GM10248 (cell line): ENCODE measurements at places on chromosomes 12 and 14.

GRCh38 chr12:81245907-81246570, 168.2 kb downstream of the ACSS3 start:
- DNase-seq = no peak

DNA sequence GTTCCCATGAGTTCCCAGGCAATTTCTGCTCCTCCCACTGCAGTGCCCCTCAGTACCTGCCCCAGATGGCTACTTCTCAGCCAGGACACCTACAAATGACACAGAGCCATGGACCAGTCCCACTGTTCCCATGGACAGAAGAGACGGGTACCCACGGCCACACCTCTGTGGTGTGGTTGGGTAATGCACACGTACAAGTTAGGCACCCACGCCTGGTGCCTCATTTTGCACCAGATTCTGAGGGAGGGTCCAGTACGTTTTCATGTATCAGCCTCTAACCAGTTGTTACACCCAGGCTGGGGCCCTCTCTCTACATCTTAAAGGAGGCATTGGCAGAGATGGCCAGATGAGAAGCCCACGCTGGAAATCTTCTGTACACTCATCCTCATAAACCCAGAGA, 114.0 kb downstream of the DICER1 start:
- DNase-seq = no peak

DNA sequence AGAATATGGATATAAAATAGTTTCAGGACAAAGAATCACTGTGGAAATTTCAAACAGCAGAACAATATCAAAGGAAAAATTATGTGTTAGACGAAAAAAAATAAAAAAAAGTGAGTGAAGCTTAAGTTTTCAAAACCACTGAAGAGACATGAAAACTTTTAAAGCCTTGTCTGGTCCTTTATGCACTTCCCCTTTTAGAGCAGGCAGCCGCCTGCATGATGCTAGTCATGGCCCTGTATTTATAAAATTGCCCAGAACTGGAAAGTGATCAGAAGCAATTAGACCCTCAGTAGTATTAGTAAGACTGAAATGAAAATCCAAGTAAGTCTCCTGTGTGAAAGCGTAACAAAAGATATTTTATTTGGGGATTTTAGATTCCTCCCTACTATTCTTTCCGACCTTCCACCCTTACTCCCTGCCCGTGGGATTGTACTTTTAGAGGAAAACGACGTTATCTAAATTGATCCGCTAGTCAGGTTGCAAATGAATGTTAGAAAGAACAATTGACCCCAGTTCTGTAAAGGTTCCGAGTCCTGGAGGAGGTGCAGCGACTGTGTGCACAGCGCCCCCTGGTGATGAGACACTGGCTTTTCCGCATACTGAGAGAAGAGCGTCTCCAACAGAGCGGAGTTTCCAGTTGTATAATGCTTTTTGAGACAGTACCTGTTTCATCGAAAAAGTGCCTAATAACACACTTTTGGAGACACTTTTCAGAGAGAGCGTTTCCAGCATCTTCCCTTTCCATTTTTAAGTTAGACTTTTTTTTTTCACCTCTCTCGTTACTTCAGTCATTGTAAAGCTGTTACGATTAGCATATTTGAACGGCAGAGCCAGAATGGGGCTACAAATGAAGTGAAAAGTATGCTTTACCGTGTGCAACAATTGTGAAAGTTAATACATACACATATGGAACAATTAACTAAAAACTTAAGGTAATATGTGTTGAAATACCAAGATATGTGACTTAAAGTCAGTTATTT, 12.4 kb downstream of the MGST1 start:
- DNase-seq = no peak

GRCh38 chr14:84017495-84017894, 1512.4 kb upstream of the FLRT2 start:
- no peak for DNase-seq

DNA sequence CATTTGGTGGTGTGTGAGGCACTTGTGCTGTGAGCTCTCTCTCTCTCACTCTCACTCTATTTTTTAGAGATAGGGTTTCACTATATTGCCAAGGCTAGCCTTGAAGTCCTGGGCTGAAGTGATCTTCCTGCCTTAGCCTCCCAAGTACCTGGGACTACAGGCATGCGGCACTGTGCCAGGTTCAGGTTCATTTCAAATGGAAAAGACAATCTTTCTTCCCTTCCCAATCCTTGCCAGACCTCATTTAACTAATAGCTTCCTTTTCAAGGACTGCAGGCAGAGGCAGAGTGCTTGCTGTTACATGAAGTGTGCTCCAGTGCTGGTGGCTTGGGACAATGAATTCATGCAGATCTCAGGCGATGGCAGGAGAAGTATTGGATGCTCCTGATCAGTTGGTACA, 73.2 kb upstream of the BICD1 start:
- DNase-seq = no peak

DNA sequence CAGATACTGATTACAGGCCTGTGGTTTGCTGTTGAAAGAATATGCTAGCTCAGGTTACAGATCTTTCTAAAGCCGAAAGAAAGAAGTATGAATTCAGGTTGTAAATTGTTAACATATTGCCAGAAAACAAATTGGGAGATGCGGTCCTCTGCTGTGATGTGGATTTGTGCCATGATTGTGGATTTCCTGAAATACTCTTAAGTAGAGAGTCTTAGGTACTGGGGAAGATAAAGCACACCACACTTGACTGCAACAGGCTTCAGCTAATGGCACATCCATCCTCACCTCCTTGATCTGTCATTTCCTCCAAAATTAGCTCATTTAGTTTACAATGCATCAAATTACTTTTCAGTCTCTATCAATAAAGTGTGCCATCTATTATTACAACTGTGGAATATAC, 279.2 kb downstream of the SYT1 start:
- no peak for DNase-seq

DNA sequence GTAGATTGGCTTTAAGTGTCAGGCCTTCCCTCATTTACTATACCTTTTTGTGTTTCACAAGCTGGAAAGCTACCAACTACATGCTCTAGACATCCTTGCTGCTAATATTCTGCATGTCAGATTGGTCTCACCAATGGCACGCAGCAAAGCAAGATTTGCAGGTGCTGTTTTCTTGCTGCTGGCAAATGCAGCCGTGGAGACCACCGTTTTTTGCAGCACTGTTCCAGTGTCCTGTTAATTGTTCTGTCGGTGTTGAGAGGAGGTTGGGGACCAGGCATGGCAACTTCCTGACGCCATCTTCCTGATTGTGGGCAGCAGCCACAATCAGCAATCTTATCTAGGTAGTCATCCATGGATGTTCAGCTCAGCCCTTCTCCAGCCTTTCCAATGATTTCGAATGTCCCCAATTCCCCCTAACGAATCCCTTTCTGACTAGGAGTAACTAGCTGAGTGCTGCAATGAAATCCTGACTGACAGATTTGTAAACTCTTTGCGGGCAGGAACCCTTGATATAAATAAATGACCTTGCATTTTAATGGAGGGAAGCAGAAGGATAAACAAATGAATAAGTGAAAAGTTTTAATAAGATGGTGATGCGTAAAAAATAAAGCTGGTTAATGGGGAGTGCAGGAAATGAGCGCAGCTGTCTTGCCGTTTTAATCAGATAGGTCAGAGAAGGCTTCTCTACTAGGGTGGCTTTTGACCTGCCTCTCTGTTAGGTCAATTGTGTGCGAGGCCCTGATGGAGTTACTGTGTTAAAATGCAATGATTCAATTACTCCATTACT, 574 bp upstream of the CRADD start:
- no peak for DNase-seq

DNA sequence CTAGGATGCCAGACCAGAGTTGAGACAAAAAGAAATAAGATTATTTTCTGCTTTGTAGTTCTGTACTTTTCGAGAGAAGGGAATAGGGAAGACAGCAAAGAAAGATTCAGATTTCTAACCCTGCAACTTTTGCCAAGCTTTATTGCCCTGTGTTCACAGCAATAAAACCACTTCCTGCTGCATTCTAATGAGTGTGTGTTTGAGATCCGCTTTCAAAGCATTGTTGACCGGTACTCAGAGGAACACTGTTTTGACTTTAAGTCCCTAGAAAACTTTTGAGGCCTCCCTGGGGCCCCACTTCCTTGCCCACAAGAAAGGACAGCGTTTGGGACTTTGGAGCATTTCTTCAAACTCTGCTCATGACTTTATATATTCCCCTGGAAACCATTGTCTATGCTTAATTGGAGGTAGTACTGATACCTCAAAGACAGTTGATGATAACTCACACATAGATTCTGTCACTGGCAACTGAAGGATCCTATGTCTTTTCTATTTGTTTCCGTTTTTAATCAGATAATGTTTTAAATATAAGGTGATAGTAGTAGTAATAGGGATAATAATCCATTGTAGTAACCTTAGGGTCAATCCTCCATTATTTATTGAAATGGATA, 1.3 kb downstream of the RNASE6 start:
- DNase-seq = no peak

GRCh38 chr14:50082308-50082742, 34.0 kb downstream of the VCPKMT start:
- no peak for DNase-seq

GRCh38 chr12:495466-495865, 35.7 kb downstream of the B4GALNT3 start:
- no peak for DNase-seq

- DNase-seq = no peak
These were observed 13.1 kb downstream of the NT5DC3 start for GRCh38 chr12:103827911-103828391.
